NCI-H1436 treated with DMSO at 0.1 percent for 48 hours (cell line): ENCODE measurements at places on chromosomes 6 and 20.

DNA sequence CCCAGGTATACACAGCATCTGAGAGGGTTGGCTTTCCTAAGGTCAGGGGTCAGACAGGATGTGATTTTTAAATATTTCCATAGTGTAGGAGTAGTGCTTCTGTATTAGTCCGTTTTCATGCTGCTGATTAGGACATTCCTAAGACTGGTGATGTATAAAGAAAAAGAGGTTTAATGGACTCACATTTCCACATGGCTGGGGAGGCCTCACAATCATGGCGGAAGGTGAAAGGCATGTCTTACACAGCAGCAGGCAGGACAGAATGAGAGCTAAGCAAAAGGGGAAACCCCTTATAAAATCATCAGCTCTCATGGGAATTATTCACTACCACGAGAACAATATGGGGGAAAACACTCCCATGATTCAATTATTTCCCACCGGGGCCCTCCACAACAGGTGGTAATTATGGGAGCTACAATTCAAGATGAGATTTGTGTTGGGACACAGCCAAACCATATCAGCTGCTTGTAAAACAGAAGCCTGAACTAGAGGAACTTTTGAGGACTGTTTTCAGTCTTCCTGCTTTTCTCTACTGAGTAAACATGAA, 91.0 kb upstream of the MEI4 start:
- peak; percentile 19 for DNase-seq

GRCh38 chr6:23503173-23503572, 622.8 kb upstream of the NRSN1 start:
- no peak for DNase-seq

GRCh38 chr6:90508753-90509152, 78.1 kb downstream of the MAP3K7 start:
- DNase-seq = no peak

- DNase-seq = no peak
These were observed 68.8 kb upstream of the GATA5 start for GRCh38 chr20:62544505-62545055.

DNA sequence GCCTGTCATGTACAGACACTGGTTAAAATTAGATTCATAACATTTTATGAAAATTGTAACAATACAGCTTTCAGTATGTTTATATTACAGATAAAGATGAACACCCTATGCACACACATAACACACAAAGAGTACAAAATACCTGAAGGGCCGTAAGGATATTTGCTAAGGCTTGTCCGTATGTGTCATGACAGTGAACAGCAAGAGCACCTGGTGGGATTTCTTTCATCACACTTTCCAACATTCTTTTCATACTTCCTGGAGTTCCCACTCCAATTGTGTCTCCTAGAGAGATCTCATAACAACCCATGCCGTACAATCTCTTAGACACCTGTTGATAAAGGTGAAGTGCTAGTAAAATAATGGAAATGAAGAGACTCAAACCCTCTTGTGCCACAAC, 83.7 kb downstream of the HMGCLL1 start:
- DNase-seq = no peak

- no peak for DNase-seq
These were observed at the start of gene MICA for GRCh38 chr6:31403283-31404060. Gene MICA (plus strand): TSS chr6:31403595. CDS start chr6:31403633, 38 bp downstream.

DNA sequence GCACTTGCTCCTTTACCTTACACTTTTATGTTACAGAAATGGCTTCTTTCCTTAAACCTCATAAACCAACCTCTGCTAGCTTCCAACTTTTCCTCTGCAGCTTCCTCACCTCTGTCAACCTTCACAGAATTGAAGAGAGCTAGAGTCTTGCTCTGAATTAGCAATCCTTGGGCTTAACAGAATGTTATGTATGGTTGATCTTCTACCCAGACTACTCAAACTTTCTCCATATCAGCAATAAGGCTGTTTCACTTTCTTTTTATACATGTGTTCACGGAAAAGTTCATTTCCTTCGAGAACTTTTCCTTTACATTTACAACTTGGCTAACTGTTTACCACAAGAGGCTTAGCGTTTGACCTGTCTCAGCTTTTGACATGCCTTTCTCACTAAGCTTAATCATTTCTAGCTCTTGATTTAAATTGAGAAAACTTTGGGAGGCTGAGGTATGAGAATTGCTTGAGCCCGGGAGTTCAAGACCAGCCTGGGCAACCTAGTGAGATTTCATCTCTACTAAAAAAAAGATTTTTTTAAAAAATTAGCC, 207.3 kb downstream of the BMP7 start:
- DNase-seq = no peak

DNA sequence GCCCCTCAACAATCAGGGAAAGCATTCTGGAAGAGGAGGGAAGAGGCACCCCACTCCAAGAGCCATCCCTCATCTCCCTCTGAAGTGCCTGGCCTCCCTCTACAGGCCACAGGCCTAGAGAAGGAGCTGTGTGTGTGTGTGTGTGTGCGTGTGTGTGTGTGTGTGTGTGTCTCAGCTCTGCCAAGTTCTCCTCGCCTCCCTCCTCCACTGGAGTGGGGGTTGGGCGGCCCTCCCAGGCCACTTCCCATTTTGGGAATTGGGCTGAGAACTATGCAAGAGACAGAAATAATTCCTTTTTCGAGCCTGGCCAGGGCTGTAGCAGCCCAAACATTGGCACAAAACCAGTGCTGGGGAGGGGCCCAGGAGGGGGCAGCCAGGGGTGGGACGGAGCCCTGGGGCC, 35.7 kb downstream of the KCNB1 start:
- DNase-seq = no peak

- no peak for DNase-seq
These were observed 230.7 kb upstream of the BTBD3 start for GRCh38 chr20:11686820-11687543.

DNA sequence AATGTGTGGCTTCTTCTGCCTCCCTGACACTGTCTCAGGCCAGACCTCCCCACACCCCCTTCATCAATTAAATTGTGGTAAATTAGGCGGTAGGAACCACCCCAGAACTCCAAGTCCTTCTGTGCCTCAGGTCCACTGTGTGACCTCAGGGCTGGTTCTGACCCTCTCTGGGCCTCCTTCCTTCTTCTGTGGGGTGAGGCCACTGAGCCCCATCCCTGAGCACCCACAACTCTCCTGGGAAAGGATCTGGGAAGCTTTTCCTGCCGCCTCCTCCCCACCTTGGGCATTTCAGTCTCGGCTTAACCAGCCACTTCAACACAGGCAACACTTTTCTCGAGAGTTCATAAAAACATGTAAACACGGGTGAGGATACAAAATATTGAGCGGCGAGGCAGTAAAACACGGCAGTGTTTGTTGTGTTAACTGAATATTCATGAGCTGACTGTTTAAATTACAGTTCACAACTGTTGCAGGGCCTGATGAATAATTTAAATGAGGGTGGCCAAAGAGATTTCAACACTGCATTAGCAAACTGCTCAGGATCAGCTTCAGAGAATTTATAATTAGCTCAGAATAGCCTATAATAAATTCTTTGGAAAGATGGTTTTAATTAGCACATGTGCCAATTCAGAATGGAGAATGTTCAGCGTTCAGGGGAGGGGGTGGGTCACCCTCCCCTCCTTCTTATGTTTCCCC, 112.1 kb downstream of the TOX2 start:
- DNase-seq = no peak

DNA sequence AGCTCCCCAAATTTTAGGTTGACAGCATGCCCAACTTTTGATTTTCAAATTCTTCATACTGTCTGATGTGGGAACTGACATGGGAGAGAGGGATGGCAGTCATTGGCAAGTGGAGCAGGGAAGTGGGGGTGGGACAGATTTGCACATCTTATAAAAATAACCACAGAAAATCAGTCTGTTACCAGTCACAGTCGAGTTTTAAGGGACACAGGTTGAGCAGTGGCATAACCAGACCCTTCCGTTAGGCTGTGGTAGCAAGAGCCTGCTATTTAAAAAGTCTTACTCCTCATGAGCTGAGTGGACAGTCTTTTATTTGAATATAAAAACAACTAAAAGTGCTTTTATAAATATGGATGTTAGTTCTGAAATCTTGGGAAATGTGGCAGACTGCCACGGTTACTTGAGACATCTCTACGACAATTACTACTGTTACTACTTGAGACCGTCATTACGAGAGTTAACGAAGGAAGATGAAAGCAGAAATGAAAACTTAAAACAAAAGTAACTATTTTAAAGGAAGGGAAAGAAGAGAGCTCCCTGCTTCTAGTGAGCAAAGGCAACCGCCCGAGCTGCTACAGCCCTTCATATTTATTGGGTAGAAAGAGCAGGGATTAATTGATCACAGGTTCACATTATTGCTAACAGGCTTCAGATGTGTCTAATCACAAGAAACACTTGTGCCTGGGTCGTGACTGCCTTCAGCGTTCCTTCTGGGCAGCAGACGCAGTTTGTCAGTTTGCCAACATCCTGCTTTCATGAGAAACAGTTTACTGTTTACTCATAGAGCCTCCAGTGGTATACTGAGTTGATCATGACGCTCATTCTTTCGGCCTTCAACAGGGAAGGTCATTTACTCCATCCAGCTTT, 71.3 kb downstream of the EFHC1 start:
- DNase-seq = no peak

GRCh38 chr6:14647357-14647756, 529.8 kb downstream of the CD83 start:
- DNase-seq = no peak

- no peak for DNase-seq
These were observed 107.3 kb downstream of the SLX4IP start for GRCh38 chr20:10542442-10542841.

DNA sequence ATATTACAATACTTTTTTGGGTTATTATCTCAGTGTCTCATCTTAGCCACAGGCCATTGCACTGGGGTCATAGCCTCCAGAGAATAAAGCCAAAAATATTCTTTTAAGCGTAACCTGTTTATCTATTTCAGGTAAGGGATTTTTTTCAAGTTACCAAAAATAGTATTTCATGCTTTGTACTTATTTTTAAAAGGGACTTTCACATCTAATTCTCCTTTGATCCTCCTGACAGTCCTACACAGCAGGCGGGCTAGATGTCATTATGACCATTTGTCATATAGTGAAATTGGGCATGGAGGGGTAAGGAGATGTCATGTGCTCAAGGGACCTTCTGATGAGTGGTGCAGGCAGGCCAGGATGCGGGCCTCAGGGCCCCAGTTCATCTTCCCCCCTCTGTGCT, 68.9 kb downstream of the TBC1D7 start:
- no peak for DNase-seq

- DNase-seq = no peak
These were observed 178.7 kb downstream of the GJA10 start for GRCh38 chr6:90072935-90073464.

- no peak for DNase-seq
These were observed 87.3 kb downstream of the FAM120B start for GRCh38 chr6:170393807-170394399.

GRCh38 chr20:50628332-50628731, 63.0 kb downstream of the RIPOR3 start:
- peak; percentile 10 for DNase-seq

GRCh38 chr20:24964506-24964840, 15.4 kb downstream of the CST7 start:
- DNase-seq = no peak

DNA sequence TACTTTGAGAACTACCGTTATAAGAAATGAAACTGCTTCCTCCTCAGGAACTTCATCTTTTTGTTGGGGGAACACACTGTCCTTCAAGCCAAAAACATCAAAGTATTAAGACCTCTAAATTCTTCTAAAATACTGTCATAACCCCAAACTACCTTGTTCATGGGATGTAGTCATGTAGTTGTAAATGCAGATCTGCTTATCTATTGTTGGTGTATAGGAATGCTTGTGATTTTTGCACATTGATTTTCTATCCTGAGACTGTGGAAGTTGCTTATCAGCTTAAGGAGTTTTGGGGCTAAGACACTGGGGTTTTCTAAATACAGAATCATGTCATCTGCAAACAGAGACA, 282.9 kb upstream of the RUNX2 start:
- no peak for DNase-seq

DNA sequence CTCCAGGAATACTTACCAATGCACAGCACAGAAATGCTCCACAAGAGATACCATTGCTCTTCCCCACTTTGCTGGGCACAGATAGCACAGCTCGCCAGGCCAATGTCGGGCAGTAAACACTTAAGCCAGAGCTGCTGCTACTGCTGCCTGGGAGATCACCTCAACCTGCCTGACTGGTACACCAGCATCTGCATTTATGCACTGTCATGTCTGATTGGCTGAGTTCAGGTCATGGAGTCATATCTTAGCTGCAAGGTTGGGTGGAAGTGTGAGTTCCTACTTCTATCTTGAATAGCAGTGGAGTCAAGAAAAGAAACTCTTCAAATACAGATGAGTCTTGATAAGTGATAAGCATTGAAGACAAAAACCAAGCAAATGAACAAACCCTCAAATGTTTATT, 10.9 kb upstream of the ADGRF4 start:
- no peak for DNase-seq

GRCh38 chr20:44089987-44090674, 96.9 kb downstream of the JPH2 start:
- DNase-seq = peak; percentile 35

- DNase-seq = no peak
These were observed 98.9 kb downstream of the FAM120B start for GRCh38 chr6:170405311-170405975.

GRCh38 chr6:155399062-155399744, 56.4 kb downstream of the NOX3 start:
- no peak for DNase-seq

DNA sequence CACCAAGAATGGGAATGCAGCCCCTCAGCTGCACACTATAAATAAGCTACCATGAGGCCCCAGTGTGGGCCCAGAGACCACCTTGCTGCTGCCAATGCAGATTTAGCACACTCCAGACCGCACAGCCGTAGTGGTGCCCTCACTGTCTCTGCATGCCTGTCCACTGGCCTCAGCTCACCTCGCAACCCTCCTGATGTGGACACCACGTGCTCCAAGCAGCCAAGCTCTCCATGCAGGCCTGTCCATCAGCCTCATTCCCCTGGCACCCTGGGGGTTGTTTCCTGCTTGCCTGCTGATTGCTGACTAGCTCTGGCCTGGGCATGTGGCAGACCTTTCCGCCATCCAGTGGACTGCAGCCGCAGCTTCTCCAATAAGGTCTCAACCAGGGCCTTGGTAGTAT, 36.2 kb downstream of the ZBTB9 start:
- no peak for DNase-seq

GRCh38 chr6:44430326-44430725, 42.8 kb downstream of the CDC5L start:
- no peak for DNase-seq

GRCh38 chr6:46555129-46555528, 63.9 kb upstream of the RCAN2 start:
- no peak for DNase-seq

DNA sequence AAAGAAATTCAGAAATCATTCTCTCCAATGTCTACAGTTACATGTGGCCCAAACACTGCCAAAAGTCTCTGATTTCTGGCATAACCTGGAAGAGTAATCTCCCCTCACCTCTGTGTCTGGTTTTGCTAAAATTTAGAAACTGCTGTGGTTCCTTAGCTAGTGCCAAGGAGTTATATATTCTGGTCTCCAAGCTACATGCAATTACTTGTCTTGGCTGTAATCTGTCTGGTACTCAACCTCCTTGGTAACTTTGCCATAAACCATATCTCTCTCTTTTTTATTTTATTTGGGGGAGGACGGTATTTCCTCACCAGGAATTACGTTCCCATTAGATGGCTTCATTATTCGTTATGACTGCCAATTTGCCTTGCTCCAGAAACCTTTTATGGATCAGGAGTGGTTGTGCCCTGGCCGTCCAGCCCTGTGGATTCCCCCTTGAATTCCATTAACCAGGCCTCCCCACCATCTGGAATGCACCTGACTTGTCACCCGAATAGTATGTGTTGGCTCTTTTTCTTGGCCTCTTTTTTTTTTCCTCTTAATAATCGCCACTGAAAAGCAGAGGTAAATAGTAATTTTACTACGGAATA, 400.0 kb downstream of the CD83 start:
- no peak for DNase-seq
